ENCODE measurements at places on chromosomes 16 and 17. TPM values are rescaled to one million over a fixed set of nuclear protein-coding genes. Genes with fewer than 3 reads are reported as not detected.

NLRC3 gene
- total RNA-seq, result 2.3 TPM

DPEP2 gene
- 10.4 TPM for total RNA-seq

CETP gene
- 0.49 TPM for total RNA-seq

C17orf50 gene
- total RNA-seq, result not detected

LCMT1 gene
- total RNA-seq, result 29.9 TPM

KRTAP9-8 gene
- not detected for total RNA-seq

NHLRC4 gene
- total RNA-seq, result 0.52 TPM

Data from aorta (tissue), 5 donors.